Stimulated activated CD4-positive, alpha-beta T cell treated with anti-CD3 and anti-CD28 coated beads, Interleukin-12 subunit alpha, Interleukin-12 subunit beta, amount 100 ng/mL, for 24 hours (primary cell): ENCODE measurements at places on chromosomes 1 and 21.

DNA sequence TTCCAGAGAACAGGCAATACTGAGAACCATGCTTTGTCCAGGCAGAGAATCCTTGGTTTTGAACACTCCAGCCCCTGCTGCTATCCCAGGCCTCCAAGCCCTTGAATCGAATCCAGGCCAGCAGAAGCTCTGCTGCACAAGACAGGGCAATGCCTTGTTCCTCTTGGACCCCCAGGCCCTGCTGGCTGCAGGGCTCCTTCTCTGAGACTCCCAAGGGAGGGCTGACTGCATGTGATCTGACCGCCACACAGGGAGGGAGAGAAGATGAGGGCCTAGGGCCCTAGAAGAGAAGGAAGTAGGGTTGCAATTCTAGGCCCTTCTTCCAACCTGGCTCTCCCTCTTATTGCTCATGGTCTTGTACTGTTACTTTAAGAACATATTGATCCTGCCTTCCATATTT lies 160.6 kb upstream of the EDN2 start:
- no peak for DNase-seq

- DNase-seq: no peak
Observed at GRCh38 chr1:185680453-185680852, 53.7 kb upstream of the HMCN1 start.

DNA sequence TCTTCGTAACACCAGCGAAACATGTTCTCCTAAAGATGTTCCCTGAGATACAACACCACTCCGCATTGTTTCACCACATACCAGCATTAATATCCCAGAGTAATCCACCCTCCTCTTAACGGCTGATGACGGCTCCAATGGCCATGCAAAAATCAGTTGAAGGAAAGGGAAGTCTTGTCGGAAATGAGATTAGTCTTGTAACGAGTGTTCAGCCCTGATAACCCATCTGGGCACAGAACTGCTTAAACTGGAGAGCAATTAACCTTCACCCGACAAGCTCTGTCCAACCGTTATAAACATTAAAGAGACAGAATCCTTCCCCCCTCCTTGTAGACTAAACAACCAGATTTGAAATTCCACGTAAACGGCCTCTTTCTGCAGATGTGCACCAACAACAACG lies 21.9 kb downstream of the ERG start:
- DNase-seq: no peak

- no peak for DNase-seq
Observed at GRCh38 chr1:2184934-2185333, 9.6 kb downstream of the FAAP20 start.

DNA sequence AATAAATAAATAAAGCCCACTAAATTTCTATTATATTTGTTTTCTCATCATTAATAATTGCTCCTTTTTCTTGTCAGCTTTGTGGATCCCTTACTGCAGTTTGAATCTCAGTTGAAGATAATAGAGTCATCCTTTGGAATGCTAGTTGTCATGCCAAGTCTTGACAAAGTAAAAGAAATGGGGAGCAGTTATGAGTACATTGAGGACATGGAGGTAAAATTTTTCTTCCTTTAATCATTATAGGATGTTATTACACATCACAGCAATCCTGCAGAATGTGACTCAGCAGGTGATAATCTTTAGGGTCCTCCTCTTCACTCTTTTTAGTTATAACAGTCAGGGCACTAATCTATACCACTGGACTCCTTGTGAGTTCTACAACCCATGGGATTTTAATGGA lies 24.1 kb downstream of the MROH9 start:
- no peak for DNase-seq

- DNase-seq: no peak
Observed at GRCh38 chr1:95057351-95057750, 15.4 kb downstream of the ALG14 start.

- DNase-seq: no peak
Observed at GRCh38 chr1:223653015-223653414, 12.5 kb downstream of the CAPN8 start.

- no peak for DNase-seq
Observed at GRCh38 chr1:223515926-223516325, 122.7 kb downstream of the CCDC185 start.

DNA sequence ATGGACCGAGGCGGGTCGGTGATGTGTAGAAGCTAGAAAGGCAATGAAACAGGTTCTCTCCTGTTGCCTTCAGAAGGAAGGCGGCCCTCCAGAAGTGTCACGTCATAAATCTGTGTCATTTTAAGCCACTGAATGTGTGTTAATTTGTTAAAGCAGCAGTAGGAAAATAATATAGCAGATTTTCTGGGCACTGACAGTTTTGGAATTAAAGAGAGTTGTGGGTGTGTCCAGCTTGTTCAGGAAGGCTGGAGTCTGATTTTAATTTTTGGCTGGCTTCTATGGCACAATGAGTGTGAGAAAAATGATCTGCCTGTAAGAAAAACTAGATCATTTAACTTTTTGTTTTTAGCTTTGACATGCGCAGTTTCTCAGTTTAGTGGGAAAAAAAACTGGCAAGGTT lies 177.3 kb downstream of the EDEM3 start:
- DNase-seq: no peak

- DNase-seq: no peak
Observed at GRCh38 chr1:7768583-7768982, 2.5 kb upstream of the VAMP3 start.

DNA sequence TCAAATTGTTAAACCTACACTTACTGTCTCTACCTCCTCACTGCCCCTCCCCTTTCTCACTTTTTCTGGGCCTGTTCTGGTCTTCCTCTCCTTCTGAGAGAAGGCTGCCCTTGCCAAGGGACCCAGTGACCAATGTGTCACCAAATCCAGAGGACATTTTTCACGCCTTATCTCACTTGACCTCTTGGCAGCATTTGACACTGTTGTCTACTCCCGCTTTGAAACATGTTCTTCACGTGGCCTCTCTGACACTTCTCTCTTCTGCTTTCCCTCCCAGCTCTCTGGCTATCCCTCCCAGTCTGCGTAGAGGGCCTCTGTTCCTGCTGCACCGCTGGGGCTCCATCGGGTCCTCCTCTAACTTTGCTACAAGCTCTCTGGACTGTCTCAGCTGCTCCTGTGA lies 25.3 kb downstream of the KCNQ4 start:
- no peak for DNase-seq

GRCh38 chr1:185474440-185475149 lies 157.6 kb upstream of the IVNS1ABP start:
- DNase-seq: no peak

GRCh38 chr1:84855691-84856630 lies 37.0 kb downstream of the LPAR3 start:
- no peak for DNase-seq

DNA sequence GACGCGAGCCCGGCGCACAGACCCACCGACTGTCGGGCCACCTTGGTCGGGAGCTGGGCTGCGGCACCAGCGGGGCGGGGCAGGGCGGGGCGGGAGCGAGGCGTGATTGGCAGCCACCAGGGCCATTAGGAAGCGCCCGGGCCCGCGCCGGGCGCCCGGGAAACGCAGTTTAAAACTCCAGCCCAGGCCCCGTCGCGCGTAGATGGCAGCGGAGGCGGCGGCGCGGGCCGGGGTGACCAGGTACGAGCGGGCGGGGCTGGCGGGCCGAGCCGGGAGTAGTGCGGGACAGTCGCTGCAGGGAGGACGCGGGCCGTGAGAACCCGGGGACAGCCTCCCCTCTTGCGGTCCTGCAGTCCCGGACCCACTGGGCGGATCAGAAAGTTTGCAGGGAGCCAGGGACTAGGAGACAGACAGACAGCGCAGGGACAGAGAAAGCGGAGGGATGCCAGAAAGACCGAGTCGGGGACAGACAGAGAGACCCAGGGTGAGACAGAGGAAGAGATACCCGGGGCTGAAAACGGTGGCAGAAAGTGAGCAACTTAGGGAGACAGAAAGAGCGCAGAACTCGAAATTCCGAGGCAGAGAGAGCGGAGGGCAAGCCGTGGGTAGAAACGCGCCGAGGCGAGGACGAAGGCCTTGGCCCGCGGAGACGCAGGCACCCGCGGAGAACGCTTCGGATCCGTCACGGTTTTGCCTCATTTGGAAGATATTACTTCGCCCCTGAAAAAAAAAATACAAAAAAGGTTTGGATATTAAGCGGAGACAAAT lies at the start of gene DMBX1:
Gene DMBX1 (plus strand): TSS at position 199 of the 768 bp plus-strand sequence. CDS start 17,175 bp downstream, outside the sequence.
- DNase-seq: peak; percentile 21

GRCh38 chr1:83058327-83058726 lies 940.6 kb downstream of the TTLL7 start:
- no peak for DNase-seq

DNA sequence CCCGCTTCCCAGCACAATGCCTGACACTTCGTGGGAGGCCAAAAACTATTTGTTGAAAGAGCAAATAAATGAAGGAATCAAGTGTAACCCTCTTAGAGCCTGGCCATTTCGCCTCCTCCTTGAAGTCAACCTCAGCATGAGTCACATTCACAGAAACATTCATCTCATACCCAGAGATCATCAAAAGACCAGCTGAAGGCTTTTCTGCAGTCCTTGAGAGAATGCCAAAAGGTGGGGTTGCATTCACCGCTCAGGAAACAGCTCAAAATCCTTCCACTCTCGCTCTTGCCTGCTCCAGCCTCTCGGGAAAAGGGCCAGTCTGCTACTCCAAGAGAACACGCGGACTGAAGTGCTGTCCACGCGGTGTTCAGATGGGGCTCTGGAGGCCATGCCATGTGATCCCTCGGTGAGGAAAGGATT lies 90.0 kb downstream of the VWA5B1 start:
- DNase-seq: no peak

GRCh38 chr1:221264848-221265247 lies 385.6 kb downstream of the HLX start:
- DNase-seq: no peak

DNA sequence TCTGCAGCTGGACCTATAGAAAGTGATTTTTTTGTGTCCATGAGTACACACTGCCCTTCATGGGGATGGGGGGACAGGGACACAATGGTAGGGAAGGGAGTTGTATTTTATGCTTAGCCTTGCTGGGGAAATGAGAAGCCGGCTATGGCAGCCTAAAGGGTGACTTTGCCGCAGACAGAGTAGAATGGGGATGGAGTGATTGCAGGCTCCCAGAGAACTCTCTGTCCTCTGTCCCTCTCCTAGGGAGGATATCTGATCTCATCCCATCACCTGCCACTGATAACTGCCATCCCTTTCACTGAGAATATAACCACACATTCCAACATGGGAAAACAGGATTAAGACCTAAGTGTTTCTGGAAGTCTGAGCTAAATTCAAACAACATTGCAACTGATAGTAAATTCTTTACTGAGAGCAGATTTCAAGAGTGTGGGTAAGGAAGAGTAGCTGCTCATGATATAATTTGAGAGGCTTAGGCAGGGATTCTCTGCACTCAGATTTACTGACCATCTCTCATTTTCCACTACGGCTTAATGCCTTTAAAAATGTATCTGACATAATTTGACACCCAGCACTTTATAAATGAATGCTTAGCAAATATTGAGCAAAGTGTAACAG lies 13.9 kb downstream of the SH2D1B start:
- no peak for DNase-seq

- no peak for DNase-seq
Observed at GRCh38 chr1:171081314-171081753, 9.4 kb upstream of the FMO3 start.

GRCh38 chr1:235980976-235981375 lies 83.9 kb downstream of the NID1 start:
- DNase-seq: no peak

DNA sequence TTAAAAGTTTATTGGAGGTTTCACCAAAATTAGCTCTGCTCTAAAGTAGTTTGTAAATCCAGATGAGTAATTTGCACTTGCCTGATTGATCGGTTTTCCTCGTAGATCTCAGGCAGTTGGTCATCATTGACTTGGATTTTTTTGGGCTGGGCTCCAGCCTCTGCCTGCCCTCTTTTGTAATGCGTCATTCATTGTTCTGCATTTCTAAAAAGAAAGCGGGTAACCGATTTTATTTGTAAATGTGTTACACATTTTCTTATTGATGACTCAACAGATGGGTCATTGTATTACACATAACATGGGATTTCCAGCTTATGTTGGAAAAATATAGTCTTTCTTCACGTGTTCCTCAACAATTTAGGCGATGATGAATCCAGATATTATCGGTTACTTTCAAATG lies 5.5 kb downstream of the ETS2 start:
- no peak for DNase-seq

DNA sequence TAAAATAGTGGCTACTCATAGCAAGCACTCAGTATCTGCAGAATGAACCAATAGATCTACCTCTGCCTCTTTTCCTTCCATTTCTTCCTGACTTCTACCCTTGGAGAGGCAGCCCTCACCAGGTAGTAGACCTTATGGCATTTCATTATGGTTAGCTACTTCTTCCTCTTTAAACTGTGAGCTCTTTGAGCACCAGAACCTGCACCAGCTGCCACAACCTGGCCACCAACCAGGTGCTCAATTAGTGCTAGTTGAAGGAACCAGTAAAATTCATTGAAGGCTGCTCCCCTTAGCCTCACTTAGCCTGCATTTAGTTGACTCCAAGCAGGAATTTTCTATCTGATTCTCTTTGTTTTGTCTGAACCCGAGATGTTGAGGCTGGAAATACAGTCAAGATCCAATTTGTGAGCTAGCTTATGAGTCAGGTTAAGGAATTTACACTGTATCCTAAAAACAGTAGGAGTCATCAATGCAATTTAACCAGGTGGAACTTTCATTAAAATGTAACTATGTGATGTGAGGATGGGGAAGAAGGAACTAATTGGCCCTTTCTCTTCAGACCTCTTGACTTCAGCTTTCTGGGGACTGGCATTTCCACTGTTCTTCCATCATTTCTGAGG lies 81.5 kb upstream of the UBE2U start:
- DNase-seq: no peak

GRCh38 chr21:45994086-45994661 lies 12.6 kb downstream of the COL6A1 start:
- no peak for DNase-seq

- no peak for DNase-seq
Observed at GRCh38 chr1:178953538-178954324, 72.0 kb upstream of the FAM20B start.

DNA sequence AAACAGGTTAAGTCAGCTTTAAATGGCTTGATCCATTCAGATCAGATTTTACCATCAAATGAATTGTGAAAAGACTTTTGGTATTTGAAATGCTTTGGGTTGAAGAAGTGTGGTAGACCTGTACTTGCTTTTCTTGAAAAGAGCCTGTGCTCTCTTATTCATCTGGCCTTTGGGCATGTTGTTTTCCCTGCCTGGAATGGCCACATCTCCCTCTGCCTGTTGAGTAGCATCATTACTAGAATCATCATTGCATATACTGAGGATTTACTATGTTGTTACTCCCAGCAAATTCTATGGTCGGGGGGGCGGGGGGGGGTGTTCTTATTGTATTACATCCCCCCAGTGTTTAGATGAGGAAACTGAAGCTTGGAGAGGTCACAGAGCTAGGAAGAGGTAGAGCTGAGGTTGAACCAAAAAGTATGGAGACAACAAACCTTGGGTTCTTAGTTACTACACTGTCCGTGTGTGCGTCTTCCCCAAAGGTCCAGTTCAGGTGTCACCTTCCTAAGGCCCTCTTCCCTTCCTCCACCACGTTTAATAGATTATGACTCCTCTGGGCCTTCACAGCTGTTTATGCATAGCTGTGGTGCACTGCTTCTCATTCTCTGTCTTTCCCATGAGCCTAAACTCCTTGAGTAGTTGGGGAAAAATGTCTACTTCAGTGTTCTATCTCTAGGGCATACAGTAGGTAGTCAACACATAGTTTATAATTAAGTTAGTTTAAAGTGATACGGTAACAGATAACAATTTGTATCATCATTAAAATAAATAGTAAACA lies 246.4 kb upstream of the HOOK1 start:
- DNase-seq: no peak

GRCh38 chr1:86489242-86489878 lies 20.6 kb downstream of the CLCA1 start:
- no peak for DNase-seq
